ENCODE measurements at places on chromosomes 13 and 19. TPM values are rescaled to one million over a fixed set of nuclear protein-coding genes. Genes with fewer than 3 reads are reported as not detected.

Gene LILRB5
- not detected for total RNA-seq

Gene MCEMP1
- total RNA-seq = not detected

Gene ZNF433
- 0.52 TPM for total RNA-seq

Gene GPR42
- 0.30 TPM for total RNA-seq

Gene CGB1
- total RNA-seq = not detected

Gene DZIP1
- total RNA-seq = 0.15 TPM

Gene ZNF439
- total RNA-seq = 4.4 TPM

Gene FPR1
- not detected for total RNA-seq

Gene FFAR1
- total RNA-seq = 0.10 TPM

Gene CEACAM21
- 32.2 TPM for total RNA-seq

Gene TMEM238
- 10.2 TPM for total RNA-seq

Gene CABP5
- not detected for total RNA-seq

Gene LRRC25
- not detected for total RNA-seq

Gene RFPL4A
- total RNA-seq = not detected

Gene SLAIN1
- total RNA-seq = 18.0 TPM

Gene LGALS7
- total RNA-seq = not detected

Gene CEACAM4
- not detected for total RNA-seq

Gene KIR3DL3
- not detected for total RNA-seq

Gene MEIOSIN
- total RNA-seq = not detected

Gene FUT3
- total RNA-seq = not detected

Gene ZMYM2
- 42.9 TPM for total RNA-seq

Gene FGF14
- not detected for total RNA-seq

Gene RASAL3
- total RNA-seq = 66.2 TPM

Gene PRODH2
- not detected for total RNA-seq

Gene ELAVL3
- total RNA-seq = not detected

Gene MAP4K1
- total RNA-seq = 135 TPM

Gene KLF2
- total RNA-seq = 0.22 TPM

Gene OR7C1
- total RNA-seq = not detected

Gene DIAPH3
- total RNA-seq = 24.3 TPM

Gene CGB3
- total RNA-seq = not detected

Gene GPC6
- not detected for total RNA-seq

Gene ZNF723
- not detected for total RNA-seq

Gene ARRDC5
- not detected for total RNA-seq

Gene ENOX1
- total RNA-seq = 0.35 TPM

Gene DLL3
- 0.79 TPM for total RNA-seq

Gene SIGLEC8
- not detected for total RNA-seq

Gene PIAS4
- total RNA-seq = 16.1 TPM

All from activated naive CD4-positive, alpha-beta T cell treated with anti-CD3 and anti-CD28 coated beads for 36 hours (primary cell).